ENCODE measurements at places on chromosomes 3 and 15. TPM values are rescaled to one million over a fixed set of nuclear protein-coding genes. Genes with fewer than 3 reads are reported as not detected.

DNA sequence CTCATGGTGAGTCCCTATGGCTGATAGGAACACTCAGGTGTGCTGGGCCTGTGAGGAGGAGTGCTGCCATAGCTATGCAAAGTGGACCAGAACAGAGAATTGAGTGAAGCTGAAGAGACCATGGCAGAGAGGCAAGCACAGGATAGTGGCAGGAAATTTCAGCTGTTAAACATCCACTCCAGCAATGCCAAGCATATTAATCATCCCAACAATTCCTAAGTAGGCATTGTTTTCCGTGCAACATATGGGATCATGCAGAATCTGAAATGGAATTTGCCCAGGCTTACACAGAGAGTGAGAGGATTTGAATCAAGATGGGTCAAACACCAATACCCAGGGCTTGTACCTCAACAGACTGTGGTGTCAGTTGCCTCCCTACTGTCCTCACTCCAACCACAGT, 582.6 kb upstream of the UBE2E2 start:
- H3K4me3 ChIP-seq = no peak overlapping the region
- H3K27ac ChIP-seq = no peak overlapping the region
- DNase-seq = no peak

DNA sequence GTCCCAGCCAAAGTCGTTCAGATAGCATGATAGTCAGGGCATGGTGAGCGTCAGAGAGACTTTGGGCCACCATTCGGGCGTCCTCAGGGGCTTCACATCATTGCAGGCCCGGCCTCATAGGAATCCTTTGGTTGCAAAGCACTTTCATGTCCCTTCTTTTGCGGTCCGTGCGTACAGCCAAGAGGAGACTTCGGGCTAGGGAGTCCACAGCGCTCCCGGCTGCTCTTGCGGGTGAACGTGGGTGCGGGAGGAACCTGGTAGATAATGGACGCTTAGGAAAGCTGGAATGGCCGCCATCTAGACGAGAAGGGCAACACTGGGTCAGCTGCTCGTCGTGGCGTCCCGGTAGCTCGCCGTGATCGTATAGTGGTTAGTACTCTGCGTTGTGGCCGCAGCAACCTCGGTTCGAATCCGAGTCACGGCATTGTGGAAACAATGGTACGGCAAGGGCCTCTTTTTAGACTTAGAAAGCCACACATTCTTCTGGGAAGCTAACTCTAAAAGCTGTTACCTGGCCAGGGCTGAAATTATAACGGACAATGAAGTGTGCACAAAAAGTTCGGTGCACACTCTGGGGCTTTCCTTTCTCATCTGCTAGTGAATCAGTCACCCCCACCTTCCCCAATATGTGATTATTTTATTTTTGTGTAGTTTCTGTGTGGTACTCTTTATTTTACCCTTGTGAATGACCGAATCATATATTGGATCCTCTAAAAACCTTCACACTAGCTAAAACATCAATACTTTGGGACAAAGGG, 13.2 kb upstream of the SHF start:
- H3K4me3 ChIP-seq = no peak overlapping the region
- peak overlapping the region; percentile 97 for H3K27ac ChIP-seq
- H3K27me3 ChIP-seq = no peaks in the 10 kb centered on the region
- DNase-seq = peak; percentile 84
- peaks cover 16% of the 10 kb centered on the region for H3K4me1 ChIP-seq
- H3K36me3 ChIP-seq = no peaks in the 10 kb centered on the region

DNA sequence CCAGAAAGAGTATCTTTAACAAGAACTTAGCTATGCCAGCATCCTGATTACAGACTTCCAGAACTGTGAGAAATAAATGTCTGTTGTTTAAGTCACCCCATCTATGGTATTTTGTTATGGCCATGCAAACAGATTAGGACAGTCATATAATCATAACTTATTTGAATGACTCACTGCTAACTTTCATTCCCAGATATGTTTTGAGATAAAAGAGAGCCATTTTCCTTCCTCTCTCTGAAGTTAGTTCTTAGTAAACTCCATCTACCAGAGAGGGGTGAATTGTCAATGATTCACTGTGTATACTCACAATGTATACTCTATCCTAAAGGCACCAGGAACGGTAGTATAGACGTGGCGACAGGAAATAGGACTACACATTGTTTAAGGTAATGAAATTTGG, 179.4 kb upstream of the DPH6 start:
- no peak for DNase-seq
- no peak overlapping the region for H3K27ac ChIP-seq
- no peaks in the 10 kb centered on the region for H3K27me3 ChIP-seq
- no peak overlapping the region for H3K4me3 ChIP-seq
- no peaks in the 10 kb centered on the region for H3K36me3 ChIP-seq

- H3K4me1 ChIP-seq = no peaks in the 10 kb centered on the region
- no peak for DNase-seq
- no peak overlapping the region for H3K4me3 ChIP-seq
- no peak overlapping the region for H3K27ac ChIP-seq
- peaks cover 14% of the 10 kb centered on the region for H3K36me3 ChIP-seq
Measured at GRCh38 chr3:37279856-37280255, 105.5 kb upstream of the LRRFIP2 start.

GRCh38 chr3:38029400-38030125, at the start of gene PLCD1:
Gene PLCD1 (minus strand): TSS chr3:38029642. CDS start chr3:38029539, 103 bp downstream.
- H3K36me3 ChIP-seq = no peaks in the 10 kb centered on the region
- no peaks in the 10 kb centered on the region for H3K27me3 ChIP-seq
- peaks cover 27% of the 10 kb centered on the region for H3K4me1 ChIP-seq
- peak within 1 kb of the TSS; percentile 29 for H3K4me3 ChIP-seq
- H3K27ac ChIP-seq = peak within 1 kb of the TSS; percentile 55

DNA sequence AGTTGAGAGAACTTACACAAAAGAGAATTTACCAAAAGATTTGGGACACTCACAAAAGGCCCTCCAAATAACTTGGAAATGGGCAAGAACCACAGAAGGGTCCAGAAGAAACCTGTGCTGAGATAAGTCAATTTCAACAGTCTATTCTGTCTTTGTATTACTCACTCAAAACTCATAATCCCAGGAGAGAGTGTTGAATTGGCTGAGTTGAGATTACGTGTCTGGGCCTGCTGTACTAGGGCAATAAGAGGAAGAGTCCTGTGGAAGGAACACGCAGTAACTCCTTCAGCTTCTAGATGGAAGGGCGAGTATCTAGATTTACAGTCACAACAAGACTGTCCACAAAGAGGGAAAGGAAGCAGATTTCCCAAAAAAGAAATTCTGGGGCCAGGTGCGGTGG, 42.5 kb upstream of the DYNC1LI1 start:
- H3K27me3 ChIP-seq = no peaks in the 10 kb centered on the region
- H3K27ac ChIP-seq = no peak overlapping the region
- H3K4me3 ChIP-seq = no peak overlapping the region

- no peaks in the 10 kb centered on the region for H3K36me3 ChIP-seq
- H3K27me3 ChIP-seq = no peaks in the 10 kb centered on the region
- no peak overlapping the region for H3K4me3 ChIP-seq
- H3K27ac ChIP-seq = no peak overlapping the region
- DNase-seq = no peak
- H3K4me1 ChIP-seq = peaks cover 14% of the 10 kb centered on the region
Measured at GRCh38 chr3:171845481-171846284, 2.5 kb downstream of the TMEM212 start.

DNA sequence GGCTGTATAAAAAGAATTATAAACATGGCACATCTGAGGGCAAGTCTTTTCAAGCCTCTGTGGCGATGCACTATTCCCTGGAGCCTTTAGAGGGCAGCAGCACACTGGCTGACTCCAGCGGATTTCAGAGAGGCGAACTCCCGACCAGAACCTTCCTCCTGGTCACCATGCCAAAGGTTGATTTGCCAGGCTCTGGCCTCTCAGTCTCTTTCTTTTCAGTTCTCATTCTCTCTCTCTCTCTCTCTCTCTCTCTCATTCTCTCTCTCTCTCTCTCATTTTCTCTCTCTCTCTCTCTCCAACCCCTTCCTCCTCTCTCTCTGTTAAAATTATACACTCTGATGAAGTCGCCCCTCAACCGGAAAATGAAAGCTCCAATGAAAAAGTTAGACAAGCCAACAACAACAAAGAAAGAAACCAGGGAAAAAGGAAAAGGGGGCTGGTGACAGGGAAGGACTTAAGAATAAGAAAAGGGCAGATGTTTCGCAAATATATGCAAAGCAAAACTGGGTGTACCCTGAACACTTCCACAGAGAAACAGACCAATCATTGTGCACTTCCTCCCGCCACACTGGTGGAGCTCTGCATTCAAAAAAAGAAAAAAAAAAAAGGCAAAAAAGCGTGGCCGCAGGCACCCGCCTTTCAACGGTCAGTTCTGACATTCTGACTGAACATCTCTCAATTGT, 90.2 kb downstream of the TIGIT start:
- H3K27me3 ChIP-seq = no peaks in the 10 kb centered on the region
- peaks cover 6% of the 10 kb centered on the region for H3K36me3 ChIP-seq
- peaks cover 15% of the 10 kb centered on the region for H3K4me1 ChIP-seq
- peak; percentile 82 for DNase-seq
- H3K27ac ChIP-seq = peak overlapping the region; percentile 47

GRCh38 chr3:142318331-142318730, 92.9 kb upstream of the GK5 start:
- H3K36me3 ChIP-seq = no peaks in the 10 kb centered on the region
- DNase-seq = no peak
- no peaks in the 10 kb centered on the region for H3K4me1 ChIP-seq
- H3K4me3 ChIP-seq = no peak overlapping the region
- no peaks in the 10 kb centered on the region for H3K27me3 ChIP-seq

DNA sequence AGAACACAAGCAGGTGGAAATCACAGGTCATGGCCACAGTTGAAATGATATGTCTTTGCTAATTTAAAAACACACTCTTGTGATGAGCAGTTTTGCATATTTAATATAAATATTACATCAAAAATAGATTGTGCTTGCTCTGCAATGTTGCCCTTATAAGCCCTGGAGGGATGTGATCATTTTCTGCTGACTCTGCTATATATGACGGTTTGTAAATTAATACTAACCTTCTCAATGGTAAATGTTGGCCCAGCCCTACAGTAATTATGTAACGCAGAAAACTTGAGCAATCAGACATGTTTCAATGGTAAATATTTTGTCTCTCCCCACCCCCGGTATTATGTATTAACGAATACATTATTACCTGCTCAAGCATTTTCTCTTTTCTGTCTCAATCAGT, 359.5 kb upstream of the CNTN6 start:
- no peaks in the 10 kb centered on the region for H3K27me3 ChIP-seq
- H3K36me3 ChIP-seq = no peaks in the 10 kb centered on the region
- H3K4me3 ChIP-seq = no peak overlapping the region
- H3K4me1 ChIP-seq = no peaks in the 10 kb centered on the region
- no peak overlapping the region for H3K27ac ChIP-seq
- no peak for DNase-seq

The SLC2A2 gene
- 2.9 TPM for total RNA-seq

The DNAH12 gene
- 0.99 TPM for total RNA-seq

The CNTN6 gene
- total RNA-seq = not detected

The CCR3 gene
- not detected for total RNA-seq

The CEMIP gene
- total RNA-seq = not detected

The TGM4 gene
- total RNA-seq = not detected

Measured in body of pancreas (tissue), 4 donors.